B cell (primary cell): ENCODE measurements at places on chromosomes 5 and 9.

DNA sequence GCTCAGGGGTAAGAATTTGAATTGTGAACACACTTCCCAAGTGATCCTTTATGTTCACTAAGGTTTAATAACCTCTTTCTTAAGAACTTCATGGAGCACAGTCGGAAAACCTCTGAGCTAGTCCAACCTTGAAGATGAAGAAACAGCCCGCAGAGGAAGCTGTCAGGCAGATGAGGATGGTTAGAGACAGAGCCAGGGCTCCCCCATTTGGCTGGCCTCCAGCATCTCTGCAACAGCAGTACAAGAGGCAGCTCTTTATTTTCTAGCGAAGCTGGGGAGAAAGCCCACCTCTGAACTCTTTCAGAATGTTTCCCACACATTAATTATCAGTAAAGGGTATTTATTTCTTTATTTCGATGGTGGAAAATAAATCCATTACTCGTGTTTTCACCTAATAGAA is 350.8 kb downstream of the DMRT2 start:
- H3K36me3 ChIP-seq, result no peaks in the 10 kb centered on the region
- no peaks in the 10 kb centered on the region for H3K27me3 ChIP-seq
- no peaks in the 10 kb centered on the region for H3K4me1 ChIP-seq
- no peak for DNase-seq
- H3K27ac ChIP-seq, result no peak overlapping the region

DNA sequence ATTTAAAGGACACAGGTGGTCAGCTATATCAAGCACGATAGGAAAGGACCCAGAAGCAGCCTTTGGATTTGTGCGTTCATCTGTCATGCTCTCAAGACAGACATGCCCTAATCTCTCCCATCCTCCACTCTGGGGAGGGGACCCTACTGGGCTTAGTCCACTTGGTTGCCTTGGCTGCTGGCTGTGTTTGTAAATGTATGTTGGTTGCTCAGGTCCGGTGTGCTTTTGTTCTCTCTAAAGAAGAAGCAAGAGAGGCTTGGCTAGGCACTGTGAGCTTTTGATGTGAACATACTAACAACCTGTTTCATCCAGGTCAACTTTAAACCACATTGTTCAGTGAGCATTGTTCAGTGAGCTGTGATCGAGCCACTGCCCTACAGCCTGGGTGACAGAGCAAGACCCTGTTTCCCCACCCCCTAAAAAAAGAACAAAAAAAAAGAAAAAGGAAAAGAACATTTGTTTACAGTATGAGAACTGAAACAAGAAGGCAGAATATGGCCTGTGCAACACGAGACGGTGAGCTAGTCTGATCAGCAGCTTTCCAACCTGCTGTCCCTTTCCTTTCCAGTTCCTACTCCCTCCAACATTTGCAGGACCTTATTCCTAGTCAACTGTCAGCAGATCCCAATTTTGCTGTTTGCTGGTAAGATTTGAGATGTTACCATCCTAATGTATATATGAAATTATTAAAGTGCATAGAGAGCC is 228.3 kb downstream of the ARHGAP26 start:
- no peaks in the 10 kb centered on the region for H3K27me3 ChIP-seq
- H3K27ac ChIP-seq, result peak overlapping the region; percentile 60
- H3K4me3 ChIP-seq, result no peak overlapping the region
- peaks cover 45% of the 10 kb centered on the region for H3K4me1 ChIP-seq
- peak; percentile 50 for DNase-seq

GRCh38 chr9:98118640-98119601 is at the start of gene TRIM14:
TSS of gene TRIM14 (minus strand) at chr9:98119222. CDS start at chr9:98119188, 34 bp downstream.
- H3K27me3 ChIP-seq, result no peaks in the 10 kb centered on the region
- peak; percentile 70 for DNase-seq
- H3K27ac ChIP-seq, result peak within 1 kb of the TSS; percentile 78

DNA sequence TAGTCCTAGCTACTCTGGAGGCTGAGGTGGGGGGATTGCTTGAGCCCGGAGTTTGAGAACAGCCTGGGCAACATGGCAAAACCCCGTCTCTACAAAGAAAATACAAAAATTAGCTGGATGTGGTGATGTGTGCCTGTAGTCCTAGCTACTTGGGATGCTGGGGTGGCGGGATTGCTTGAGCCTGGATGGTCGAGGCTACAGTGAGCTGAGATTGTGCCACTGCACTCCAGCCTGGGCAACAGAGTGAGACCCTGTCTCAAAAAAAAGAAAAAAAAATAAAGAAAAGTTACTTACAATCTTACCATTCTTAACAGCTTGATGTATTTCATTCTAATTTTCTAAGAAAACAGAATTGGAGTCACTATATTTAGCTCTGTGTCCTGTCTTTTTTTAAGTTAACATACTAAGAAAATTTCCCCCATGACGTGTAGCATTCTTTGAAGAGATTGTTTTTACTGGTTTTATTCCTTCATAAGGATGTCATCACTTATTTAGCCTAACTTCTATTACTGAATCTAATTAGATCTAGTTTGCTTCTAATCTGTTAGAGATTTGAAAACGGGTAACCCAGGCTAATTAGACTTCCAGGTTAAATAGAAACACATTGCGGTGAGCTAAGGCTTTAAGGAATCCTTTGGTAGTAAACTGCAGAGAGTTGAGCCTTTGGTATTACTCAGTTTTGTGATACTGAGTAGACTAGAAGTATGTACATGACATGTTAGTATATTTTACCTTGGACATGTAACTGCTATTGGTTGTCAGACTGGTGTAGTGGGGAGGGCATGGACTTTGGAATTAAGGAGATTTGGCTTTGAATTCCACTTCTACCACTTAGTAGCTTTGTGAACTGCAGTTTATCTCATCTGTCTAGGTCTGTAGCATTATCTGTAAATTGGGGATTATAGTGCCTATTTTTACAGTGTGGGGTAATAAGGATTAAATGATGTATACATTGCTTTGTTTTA is 24.0 kb downstream of the HSPA4 start:
- peaks cover 75% of the 10 kb centered on the region for H3K36me3 ChIP-seq
- no peaks in the 10 kb centered on the region for H3K27me3 ChIP-seq
- no peak overlapping the region for H3K4me3 ChIP-seq
- no peak overlapping the region for H3K27ac ChIP-seq
- no peak for DNase-seq
- no peaks in the 10 kb centered on the region for H3K4me1 ChIP-seq

GRCh38 chr9:77598524-77598923 is 49.6 kb downstream of the GNA14 start:
- H3K4me3 ChIP-seq, result no peak overlapping the region
- peaks cover 3% of the 10 kb centered on the region for H3K27me3 ChIP-seq
- H3K4me1 ChIP-seq, result no peaks in the 10 kb centered on the region

DNA sequence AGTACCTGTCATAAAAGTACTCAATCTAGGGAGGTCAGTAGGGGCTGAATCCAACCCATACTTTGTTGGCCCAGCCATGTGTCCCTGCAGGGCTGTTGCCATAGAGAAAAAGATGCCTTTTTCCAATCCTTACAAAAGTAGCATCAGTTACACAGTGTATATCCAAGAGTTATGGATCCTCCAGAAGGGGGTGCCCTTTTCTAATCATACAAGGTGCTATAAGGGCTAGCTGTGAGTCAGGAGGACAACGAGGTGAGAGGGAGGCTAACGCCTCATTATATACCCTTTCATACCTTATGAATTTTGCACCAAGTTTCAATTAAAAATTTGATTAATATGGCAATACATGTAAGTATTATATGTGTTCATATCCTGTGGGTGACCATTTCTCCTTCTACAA is 4.8 kb downstream of the KIAA0825 start:
- H3K36me3 ChIP-seq, result peaks cover 3% of the 10 kb centered on the region
